ENCODE measurements at places on chromosomes 7 and 10.

DNA sequence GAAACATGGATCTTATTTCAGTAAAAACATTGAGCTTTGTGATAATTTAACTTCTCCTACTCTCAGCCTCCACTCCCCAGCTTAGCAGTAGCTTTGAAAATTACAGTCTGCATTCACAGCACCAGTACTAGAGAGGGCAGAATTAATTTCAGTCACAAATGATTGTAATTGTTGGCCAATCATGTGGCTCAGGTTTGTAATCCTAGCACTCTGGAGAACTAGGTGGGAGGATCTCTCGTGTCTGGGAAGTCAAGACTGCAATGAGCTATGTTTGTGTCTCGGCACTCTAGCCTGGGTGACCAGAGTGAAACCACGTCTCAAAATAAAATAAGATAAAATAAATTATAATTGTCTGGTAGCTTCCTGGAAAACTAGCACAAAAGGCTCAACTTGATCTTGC is 620.9 kb downstream of the TNS3 start:
- no peak for DNase-seq

DNA sequence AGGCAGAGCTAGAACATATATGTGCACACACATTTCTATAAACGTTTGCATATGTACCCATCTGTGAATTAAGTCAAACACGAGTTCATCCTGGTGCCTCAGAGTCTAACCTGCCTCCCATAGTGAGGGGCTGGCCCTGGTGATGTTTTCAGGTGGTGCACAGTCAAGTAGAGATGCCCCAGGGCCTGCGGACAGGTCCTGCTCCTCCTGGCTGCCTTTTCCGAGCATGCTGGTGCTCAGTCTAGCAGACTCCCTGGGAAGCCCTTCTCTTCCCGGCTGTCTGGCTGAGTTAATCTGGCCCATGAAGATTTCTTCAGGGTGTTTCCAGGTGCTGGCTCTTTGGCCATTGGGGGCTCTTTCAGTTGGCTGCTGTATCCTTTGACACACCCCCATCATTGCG is 14.3 kb downstream of the ADCY1 start:
- DNase-seq = no peak

- no peak for DNase-seq
Observed at GRCh38 chr7:131111081-131111576, 216.5 kb upstream of the MKLN1 start.

- peak; percentile 41 for DNase-seq
Observed at GRCh38 chr7:36198854-36199266, 45.8 kb downstream of the EEPD1 start.

DNA sequence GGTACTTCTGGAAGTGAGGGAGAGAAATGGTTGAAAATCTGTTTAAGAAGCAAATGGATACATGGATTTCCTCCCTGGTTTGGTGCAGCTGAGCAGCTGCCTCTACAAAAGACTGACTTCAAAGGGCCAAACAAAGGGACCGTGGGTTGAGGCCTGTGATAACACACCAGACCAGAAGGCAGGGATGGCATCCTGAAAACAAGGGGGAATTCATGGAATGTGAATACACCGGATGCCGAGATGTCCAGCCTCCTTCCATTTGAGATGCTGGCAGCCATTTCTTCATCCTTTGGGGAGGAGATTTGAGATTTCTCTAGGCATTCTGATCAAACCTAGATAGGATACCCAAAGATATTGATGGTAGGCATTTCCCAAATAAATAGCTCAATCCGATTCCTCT is 36.9 kb downstream of the TAF3 start:
- DNase-seq = no peak

Measured in CMK (cell line).